ENCODE measurements at places on chromosomes 1 and 21.

DNA sequence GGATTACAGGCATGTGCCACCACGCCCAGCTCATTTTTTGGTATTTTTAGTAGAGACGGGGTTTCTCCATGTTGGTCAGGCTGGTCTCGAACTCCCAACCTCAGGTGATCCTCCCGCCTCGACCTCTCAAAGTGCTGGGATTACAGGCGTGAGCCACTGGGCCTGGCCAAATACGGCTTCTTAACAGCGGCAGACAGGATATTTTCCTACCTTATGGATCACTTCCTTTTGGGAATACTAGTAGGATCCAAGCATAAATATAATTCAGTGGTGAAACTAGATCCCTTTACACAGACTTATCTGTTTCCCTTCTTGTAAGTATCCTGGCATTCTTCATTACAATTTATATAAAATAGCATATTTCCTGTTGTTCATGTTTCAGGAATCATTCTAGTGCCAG is 40.9 kb downstream of the WNT4 start:
- DNase-seq = no peak

- peak; percentile 47 for DNase-seq
Observed at GRCh38 chr1:230158415-230159291, 91.6 kb downstream of the GALNT2 start.

GRCh38 chr1:209416716-209417115 is 166.8 kb upstream of the CAMK1G start:
- DNase-seq = no peak

DNA sequence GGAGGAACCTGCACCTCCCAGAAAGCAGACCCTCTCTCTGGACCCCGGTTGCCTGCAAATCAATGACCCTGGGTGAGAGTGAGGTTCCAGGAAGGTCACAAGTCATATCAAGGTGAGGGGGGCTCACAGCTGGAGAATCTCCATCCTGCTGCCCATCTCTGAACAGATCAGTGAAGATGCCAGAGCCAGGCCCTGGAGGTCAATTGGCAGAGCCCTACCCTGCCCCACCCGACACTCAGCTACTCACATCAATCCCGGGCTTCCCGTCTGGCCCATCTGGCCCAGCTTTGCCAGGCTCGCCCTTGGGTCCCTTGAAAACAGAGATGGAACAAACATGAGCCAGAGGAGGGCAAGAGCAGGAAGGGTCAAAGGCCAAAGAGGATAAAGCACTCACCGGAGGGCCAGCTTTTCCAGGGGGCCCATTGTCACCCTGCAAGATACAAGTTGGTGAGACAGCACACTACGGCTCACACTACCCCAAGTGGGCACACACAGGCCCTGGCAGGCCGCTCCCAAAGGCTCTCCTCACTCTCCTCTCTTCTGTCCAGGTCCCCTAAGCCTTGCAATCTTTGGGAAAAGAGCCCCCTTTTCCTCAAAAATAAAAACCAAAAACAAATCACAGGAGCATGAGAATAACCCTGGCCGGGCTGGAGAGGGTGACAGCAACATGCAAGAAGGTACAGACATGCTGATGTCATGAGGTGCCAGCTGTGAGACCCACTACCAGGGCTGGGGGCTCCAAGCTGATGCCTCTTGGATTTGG is 2.9 kb downstream of the COL9A2 start:
- no peak for DNase-seq

DNA sequence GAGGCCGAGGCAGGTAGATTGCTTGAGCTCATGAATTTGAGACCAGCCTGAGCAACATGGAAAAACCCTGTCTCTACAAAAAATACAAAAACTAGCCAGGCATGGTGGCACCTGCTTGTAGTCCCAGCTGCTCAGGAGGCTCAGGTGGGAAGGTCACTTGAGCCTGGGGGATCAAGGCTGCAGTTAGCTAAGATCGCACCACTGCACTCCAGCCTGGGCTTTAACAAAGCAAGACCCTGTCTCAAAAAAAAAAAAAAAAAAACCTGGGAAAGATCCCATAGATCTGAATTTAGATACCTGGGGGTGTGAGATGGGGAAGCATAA is 32.9 kb downstream of the NIBAN1 start:
- DNase-seq = no peak

DNA sequence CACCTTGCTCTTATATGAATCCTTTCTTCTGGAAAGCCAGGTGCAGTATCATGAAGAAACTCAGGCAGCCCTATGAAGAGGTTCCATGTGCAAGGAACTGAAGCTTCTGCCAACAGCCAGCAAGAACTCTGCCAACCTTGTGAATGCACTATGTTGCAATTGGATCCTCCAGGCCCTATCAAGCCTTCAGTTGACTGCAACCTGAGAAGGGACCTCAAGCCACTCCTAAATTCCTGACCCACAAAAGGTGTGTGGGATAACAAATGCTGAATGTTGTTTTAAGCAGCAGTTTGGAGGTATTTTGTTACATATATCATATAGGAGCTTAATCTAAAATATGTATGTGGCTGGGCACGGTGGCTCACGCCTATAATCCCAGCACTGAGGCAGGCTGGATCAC is 84.0 kb downstream of the RERE start:
- DNase-seq = no peak

GRCh38 chr1:213568929-213569815 is 418.6 kb upstream of the PROX1 start:
- no peak for DNase-seq

GRCh38 chr1:158019171-158019868 is 25.9 kb downstream of the KIRREL1 start:
- DNase-seq = no peak

GRCh38 chr1:206963740-206964139 is 6.5 kb downstream of the FCAMR start:
- DNase-seq = no peak

GRCh38 chr1:156493154-156493631 is 7.4 kb downstream of the MEF2D start:
- DNase-seq = peak; percentile 26

DNA sequence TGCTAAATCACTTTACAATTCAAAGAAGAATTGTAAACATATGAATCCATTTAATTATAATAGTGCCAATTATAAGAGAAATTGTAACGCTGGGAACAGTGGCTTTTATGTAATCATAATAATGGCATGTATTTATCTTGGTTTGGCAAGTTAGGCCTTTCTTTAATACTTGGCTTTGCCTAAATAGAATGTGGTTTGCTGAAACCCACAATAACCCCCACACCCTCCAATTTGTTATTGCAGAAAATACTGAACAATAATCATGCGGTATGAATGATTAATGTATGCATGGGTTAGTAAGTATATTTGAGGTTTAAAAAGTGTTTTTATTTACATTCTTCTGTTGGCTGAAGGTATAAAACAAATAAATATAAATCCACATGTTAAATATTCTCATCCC is 138.2 kb downstream of the NFIA start:
- no peak for DNase-seq

- DNase-seq = no peak
Observed at GRCh38 chr1:169339773-169340172, 27.8 kb downstream of the NME7 start.

DNA sequence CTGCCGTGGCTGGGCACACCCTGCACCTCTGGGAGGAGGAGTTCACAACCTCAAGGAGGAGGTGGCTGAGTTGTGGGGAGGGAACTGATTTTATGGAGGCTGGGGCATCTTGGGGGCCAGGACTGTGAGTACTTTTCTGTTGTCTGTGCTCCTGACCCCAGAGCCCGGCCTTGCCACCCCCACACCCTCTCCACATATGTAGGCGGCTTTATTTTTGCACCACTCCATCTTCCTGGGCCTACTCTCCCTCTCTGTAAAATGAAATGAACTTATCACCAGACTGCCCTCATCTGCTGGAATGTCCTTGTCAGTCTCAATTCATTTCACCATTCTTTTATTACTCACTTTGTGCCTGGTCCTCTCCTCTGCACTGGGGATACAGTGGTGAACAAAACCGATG is 12.8 kb downstream of the FOXD2 start:
- DNase-seq = no peak

GRCh38 chr1:209040351-209040750 is 543.2 kb upstream of the CAMK1G start:
- no peak for DNase-seq

- no peak for DNase-seq
Observed at GRCh38 chr1:229203030-229203751, 67.7 kb upstream of the RAB4A start.

DNA sequence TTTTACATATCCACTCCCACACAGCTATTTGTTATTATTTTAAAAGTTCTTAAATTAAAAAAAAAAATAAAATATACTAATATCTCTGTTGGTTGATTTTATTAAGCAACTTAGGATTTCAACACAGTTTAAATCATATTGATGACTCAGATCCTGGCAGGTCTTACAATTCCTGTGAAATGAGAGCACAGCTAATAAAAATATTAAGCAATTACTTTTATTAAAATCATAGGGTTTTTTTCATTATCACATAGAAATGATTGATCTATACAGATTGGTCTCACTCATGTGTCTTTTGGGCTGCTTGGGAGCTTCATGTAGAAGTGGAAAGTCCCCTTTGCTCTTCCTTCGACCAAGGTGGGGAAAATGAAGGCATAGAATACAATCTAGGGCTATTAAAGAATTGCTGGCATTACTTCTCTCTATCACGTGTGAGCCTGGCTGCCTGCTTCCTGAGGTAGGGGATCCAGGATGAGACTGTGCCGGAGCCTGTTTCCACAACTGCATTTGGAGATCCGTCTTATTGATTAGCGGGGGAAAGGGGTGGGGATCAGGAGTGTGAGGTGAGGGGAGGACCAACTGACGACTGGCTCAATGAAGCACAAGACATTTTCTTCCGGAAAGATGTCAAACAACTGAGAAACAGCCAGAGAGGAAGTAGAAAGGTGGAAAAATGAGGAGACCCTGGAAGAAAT is 858.0 kb downstream of the USP25 start:
- peak; percentile 73 for DNase-seq

DNA sequence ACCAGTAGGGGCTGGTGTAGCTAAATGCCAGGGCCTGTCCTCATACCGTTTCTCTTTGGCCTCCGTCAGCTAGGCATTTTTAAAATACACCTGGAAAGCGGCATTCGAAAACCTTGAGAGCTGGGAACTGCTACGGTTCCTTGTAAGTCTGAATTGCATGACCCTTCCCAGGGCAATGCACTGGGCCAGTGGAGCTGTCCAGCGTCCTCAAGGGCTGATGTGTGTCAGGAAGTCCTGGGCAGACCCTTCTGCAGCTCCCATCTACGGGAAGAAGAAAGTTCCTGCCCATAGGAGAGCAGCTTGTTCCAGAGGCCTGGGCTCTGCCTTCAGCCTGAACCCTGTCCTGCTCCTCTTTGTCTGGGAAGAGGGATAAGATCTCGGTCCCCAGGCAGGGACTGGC is 34.1 kb downstream of the UBASH3A start:
- DNase-seq = no peak

GRCh38 chr1:243841507-243841906 is 8.5 kb downstream of the AKT3 start:
- DNase-seq = no peak

GRCh38 chr1:84497631-84498275 is 8.4 kb upstream of the SPATA1 start:
- DNase-seq = no peak

DNA sequence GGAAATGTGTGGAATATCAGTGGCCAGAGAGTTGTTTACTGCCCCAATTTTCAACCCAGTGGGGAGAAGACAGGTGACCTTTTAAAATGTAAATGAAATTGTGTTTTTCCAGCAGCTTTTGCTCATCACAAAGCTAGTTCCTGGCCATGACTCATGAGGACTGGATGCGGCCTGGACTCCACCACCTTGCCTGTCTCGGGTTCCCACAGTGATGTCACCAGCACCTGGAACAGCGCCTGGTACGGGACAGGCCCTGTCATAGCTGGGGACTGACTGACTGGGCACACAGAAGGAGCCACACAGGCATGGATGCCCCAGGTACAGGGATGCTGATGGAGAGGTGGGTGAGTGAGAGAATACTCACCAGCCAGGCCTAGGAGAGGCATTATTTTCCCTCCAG is 277.1 kb downstream of the AJAP1 start:
- DNase-seq = no peak

- DNase-seq = peak; percentile 64
Observed at GRCh38 chr1:109499661-109500536, 6.0 kb downstream of the CYB561D1 start.

DNA sequence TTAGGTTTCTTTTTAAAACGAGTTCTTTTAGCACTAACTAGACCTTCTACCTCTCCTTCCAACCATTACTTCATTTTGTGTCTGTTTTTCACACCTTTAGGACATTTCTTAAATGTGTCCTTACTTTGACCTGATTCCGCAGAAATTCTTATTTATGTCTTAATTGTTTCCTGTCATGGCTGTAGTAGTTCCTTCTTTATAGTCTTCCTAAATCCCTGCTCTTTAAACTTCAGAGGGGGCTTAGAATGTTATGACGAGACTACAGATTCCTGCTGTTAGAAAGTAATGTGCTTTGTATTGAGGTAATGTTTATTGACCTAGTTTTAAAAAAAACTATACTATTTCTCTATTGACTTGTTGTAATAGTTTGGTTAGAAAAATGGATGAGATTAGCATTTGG is 70.4 kb downstream of the HMCN1 start:
- DNase-seq = no peak

DNA sequence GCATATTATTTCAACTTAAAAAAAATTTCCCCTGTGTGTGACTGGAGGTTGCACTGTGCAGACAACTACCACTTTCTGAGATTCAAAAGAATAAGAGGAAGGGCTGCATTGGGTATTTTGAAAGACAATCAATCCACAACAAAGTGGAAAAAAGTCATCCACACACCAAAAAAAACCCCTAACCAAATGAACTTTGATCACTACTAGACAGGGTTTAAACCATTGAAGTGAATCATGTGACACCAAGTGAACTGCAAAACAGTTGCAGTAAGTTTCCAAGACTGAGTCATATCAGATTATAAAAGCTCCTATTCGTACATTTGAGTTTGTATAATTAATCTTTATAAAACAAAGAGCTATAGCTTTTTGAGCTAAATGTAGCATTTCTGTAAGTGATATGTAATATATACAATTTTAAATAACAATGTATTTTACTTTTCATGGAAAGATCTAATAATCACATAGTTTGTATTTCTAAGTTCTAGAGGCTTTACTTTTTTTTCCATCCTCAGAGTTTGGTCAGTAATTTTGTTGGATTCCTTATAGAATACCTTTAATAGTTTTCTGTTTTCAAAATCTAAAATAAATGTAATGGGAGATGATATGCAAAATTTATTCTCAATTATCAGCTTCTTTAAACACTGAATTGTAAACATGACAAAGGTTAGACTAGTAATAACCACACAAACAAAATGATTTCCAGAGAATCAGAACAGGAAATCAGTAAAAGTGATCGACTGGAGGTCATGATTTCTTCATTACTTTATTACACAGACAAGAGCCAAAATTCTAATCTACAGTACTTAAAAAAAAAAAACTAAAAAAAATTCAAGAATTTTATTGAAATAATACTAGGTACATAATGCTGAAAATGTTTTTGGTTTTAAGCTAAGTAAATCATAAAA is 50.5 kb upstream of the GFI1 start:
- DNase-seq = no peak

DNA sequence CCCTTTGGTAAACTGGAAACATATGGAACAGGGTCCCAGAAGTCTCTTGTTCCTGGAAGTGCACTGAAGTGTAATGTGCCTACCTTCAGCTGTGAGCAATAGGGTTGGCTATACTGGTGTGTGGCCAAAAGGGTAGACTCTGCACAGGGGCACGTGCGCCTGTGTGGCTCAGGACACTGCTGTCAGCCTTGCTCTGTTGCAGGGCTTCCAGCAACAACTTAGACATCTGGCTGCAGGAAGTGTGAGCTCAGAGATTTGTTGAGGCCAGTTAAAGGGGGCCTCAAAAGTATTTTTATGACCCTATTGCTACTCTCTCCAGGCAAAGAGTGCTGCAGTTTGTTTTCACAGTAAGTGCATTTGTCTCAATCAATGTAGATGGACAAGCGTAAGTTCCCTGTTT is 7.5 kb downstream of the CTPS1 start:
- DNase-seq = no peak

All from NCI-H524 (cell line).